ENCODE measurements at places on chromosomes 1 and 21.

- no peak for DNase-seq
These were observed 95.5 kb upstream of the IVNS1ABP start for GRCh38 chr1:185412385-185413087.

GRCh38 chr1:247111700-247112478 is 7.7 kb upstream of the ZNF669 start:
- DNase-seq: no peak

- no peak for DNase-seq
These were observed 140.5 kb downstream of the LIPI start for GRCh38 chr21:14070049-14070893.

DNA sequence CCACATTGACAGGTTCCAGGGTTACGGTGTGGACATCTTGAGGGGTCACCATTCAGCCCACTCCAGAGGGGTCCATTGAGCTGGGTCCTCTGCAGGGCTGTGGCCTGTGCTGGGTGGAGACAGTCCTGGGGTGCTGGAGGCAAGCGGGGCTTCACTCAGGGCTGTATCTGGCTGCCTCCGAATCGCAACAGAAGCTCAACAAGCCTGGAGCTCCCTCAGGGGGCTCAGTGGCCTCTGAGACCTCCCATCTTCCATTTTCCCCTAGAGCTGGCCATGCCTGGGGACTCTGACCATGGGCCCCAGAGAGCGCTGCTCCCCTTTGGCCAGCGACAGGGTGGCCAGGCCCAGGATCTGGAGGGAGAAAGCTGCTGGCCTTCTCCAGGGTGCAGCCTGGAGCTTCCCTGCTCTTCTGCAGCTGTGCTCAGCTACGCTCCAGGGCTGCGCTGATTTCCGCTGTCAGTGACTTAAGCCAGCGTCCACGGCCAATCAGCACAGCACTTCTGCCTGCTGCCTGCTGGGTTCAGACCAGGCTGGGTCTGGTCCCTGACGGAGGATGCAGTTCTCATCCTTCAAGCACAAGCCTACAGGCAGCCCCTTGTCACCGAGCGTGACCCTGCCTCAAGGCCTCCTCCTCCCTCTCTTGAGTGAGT is 45.0 kb upstream of the ADARB1 start:
- DNase-seq: no peak

DNA sequence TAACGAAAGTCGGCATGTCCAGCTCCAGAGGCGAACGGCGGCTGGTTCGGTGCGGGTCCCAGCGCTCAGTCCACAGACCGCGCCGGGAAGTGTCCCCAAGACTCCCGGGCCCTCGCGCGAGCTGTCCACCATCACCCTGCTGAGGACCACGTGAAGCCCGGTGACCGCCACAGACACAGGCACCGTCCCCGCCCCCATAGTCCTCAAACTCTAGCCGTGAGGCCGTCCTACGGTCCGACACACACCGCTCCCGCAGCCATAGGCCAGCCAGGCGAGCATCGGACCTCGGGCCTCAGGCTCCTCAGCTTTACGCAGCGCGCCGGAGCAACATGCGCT is 535 bp downstream of the SETD4 start:
- DNase-seq: peak; percentile 16

DNA sequence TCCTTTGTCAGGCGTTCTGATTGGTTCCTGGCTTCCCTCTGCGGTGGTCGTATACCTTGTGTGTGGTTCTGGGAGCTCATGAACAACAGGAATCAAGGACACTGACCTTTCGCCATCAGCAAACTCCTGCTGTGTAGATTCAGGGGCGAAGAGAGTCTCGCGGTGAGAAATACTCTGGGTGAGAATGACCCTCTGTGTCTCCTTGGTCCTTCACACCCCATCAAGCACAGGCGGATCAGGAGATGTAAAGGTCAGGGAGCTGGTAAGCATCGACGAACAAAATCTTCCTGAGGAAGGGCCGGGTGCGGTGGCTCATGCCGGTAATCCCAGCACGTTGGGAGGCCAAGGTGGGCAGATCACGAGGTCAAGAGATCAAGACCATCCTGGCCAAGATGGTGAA is 207.2 kb downstream of the KIF26B start:
- DNase-seq: no peak

DNA sequence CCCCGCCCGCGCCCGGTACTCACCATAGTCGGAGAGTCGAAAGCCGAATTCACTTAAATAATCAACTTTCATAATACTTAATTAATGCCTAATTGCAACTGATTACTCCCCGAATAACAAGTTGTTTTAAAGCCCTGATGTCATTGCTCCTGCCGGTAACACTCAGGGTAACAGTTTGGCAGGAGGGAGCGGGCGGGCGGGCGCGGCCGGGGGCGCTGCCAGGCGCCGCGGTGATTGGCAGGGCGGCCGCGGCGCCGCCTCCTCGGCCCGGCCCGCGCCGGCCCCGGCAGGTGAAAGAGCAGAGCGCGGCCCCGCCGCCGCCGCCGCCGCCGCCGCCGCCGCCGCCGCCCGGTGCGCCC is 102.2 kb downstream of the CASZ1 start:
- peak; percentile 96 for DNase-seq

DNA sequence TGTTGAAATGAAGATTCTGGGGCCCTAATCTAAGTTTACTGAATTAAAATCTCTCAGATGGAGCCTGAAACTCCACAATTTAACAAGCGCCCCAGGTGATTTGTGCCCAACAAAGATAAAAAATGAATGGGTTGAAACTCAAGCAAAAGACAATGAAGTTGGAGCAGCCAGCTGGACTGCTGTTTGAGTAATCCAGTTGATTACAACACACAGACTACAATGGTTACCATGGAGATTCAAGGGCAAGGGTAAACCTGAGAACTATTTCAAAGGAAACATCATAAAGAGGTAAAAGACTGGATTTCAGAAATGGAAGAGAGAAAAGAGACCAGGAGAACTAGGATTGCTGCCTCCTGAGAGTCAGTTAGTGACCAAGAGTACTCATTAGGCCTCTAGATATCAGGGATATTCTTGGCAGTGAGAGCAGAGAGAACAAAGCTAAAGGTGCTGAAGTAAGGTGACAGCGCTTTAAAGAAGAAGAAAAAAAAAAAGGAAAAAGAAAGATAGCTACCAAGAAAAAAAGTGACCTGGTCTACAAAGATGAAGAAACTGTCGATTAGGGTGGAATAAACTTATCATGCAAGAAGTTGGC is 44.5 kb downstream of the LRRC53 start:
- DNase-seq: no peak

DNA sequence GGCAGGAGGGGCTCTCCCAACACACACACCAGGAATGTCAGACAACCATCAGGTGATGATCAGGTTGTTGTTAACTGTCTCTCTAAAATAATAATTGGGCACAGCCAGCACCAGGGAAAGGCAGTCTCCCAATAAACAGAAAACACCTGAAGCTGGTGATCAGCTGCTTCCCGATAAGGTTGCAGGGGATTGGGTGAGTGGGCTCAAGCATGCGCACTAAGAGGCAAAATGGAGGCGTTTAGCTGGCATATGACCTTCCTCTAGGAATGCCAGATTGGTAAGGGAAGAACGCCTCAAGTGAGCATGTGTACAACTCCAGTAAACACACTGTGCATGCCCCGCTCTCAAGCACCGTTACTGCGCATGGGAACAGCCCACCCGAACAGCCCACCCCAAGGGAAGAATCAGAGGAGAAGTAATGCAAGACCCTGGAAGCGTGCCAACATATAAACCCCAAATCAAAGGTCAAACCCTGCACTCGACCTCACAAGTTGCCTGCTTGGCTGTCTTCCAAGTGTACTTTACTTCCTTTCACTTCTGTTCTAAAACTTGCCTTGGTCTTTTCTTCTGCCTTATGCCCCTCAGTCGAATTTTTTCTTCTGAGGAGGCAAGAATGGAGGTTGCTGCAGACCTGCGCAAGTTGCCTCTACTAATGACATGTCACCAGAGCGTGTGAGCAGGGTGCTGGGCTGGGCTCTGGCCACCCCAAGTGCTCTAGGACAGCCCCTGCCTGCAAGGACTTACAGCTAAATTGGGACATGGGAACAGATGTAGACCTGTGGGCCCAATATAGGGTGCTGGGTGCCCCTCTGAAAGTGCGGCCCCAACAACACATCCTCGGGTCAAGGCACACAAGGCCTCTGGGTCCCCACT is 200.8 kb downstream of the RHOU start:
- no peak for DNase-seq

- no peak for DNase-seq
These were observed 8.0 kb upstream of the THEMIS2 start for GRCh38 chr1:27864264-27864895.

GRCh38 chr1:116986421-116987255 is 14.9 kb upstream of the CD101 start:
- DNase-seq: no peak

DNA sequence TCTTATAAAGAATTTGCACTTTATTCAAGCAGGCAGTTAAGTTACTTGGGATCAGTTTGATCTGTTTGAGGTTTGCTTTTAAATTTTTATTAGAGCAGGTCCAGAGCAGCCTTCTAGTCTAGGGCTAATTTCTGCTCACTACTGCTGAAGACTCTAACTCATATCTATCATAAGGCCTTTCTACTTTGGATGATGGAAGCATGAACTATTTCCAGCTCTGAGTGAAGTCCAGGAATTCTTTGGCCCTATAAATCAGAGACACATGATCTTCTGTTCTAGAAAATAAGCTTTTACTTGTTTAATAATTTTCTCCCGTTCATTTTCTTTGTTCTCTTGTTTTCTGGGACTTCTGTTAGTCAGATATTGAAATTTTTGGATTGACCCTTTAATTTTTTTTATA is 14.7 kb downstream of the NIBAN1 start:
- no peak for DNase-seq

GRCh38 chr1:211378844-211379243 is 52.2 kb downstream of the TRAF5 start:
- no peak for DNase-seq

GRCh38 chr1:217985641-217986040 is 299.5 kb upstream of the RRP15 start:
- DNase-seq: no peak

DNA sequence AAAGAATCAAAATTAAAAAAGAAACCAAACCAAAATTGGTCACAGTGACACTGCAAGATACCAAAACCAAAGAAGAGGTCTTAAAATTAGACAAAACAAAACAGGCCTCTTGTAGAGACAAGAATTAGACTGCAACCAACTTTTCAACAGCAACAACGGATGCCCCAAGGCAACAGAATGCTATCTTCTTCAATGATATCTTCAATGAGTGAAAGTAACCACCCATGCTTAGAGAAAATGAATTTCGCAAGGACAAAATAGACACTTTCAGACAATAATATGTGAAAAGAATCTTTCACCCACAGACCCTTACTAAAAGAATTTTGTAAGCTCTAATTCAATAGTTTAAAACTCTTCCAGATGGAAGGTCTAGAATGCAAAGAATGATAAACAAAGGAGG is 41.7 kb downstream of the USP48 start:
- DNase-seq: no peak

GRCh38 chr1:81478219-81478618 is 322.5 kb upstream of the ADGRL2 start:
- DNase-seq: no peak

DNA sequence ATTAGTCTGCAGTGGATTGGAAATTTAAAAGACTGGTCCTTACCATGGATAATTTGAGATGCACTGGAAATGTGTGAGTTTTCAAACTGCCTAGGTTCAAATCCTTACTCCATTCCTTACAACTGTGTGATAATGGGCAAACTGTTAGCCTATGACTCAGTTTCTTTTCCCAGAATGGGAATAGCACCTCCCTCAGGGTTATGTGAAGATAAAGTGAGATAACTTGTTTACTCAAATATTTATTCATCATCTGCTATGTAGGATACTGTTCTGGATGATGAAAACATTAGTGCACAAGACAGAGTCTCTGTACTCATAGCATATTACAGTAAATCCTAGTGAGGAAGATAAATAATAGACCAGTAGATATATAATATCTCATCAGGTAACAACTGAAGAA is 28.6 kb downstream of the LRIG2 start:
- DNase-seq: no peak

GRCh38 chr1:22385537-22385936 is 66.1 kb upstream of the ZBTB40 start:
- DNase-seq: no peak

- DNase-seq: no peak
These were observed 14.7 kb downstream of the ATPAF1 start for GRCh38 chr1:46653405-46653958.

DNA sequence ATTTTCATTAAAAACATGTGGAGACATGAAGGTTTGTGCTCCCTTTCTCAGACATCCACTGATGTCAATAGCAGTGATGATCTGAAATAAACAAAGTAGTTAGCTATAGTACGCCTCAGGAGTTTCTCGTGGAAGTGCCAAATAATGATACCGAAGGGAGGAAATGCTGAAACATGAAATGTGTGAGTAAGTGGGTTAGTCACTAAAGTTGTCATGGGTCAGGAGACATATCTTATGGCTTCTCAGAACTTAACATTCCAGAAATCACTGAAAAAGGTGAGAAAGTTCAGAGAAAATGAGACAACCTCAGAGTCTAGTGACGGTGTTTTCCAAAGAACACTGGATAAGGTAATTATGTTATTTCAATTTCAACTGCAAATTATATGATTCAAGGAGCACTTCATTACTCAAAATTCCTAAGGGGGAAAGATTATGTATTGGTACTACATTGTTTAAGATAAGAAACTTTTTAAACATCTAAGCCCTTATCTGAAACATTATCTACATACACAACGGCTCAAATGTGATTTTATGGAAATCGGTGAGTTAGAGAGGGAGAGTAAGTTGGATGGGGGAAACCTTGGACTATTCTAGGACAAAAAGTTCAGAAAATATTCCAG is 20.6 kb downstream of the NIBAN1 start:
- no peak for DNase-seq

DNA sequence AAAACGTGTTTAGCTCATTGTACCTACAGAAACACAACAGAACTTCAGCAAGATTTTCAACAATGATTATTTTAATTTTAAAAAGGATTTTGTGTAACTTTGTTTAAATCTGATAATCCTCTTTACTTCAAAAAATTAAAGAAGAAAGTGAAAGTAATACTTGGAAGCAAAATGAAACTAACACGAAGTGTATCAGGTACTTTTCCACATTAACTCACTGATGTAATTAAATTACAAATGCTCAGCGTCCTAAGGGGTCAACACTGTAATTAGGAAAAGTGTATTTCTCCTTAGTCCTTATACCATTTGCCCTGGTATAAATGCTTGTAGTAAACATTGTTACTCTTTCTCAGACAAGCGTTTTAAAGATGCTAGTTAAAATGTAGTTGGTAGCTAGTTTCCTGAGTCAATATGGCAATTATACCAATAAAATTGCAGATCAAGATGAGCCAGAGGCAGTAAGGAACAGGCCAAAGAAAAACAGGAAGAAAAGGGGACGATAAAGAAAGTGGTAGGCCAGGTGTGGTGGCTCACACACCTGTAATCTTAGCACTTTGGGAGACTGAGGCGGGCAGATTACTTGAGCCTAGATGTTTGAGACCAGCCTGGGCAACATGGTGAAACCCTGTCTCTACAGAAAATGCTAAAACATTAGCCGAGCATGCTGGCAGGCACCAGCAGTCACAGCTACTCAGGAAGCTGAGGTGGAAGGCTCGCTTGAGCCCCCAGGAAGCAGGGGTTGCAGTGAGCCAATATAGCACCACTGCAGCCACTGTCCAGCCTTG is 553.0 kb downstream of the SMYD3 start:
- DNase-seq: no peak
